Stimulated activated CD4-positive, alpha-beta T cell treated with anti-CD3 and anti-CD28 coated beads, Interleukin-4, amount 100 ng/mL, for 48 hours (primary cell): ENCODE measurements at places on chromosomes 5 and 9.
A peak's percentile ranks its signal among the peaks of the same experiment; 100 is the strongest.

- DNase-seq, result no peak
These were observed 663.6 kb upstream of the ZNF608 start for GRCh38 chr5:125409861-125410536.

DNA sequence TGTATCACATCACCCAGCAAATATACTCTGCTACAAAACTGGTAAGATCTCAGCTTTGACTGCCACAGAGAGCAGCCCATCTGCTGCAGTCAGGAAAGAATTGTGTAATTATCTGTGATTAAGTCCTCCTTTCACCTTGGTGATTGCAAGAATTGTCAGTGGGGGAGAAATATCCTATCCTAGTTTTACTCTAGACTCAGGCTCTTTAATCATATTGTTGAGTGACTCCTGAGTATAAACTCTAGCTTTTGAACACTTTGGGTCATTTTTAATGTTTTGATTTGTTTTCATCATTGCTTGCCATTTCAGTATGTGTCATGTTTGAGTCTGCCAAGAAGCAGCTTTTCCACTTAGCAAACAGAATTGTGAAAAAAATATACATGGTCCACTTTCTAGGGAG is 32.1 kb downstream of the VCAN start:
- DNase-seq, result no peak

GRCh38 chr5:147538236-147538635 is 28.4 kb upstream of the DPYSL3 start:
- no peak for DNase-seq

- DNase-seq, result no peak
These were observed 480.0 kb upstream of the IZUMO3 start for GRCh38 chr9:25025686-25026085.

- peak; percentile 51 for DNase-seq
These were observed 13.5 kb upstream of the NDFIP1 start for GRCh38 chr5:142095035-142095434.

- DNase-seq, result no peak
These were observed 65.2 kb upstream of the ASS1 start for GRCh38 chr9:130379649-130379970.

GRCh38 chr5:6759983-6760382 is 46.8 kb downstream of the TENT4A start:
- no peak for DNase-seq

GRCh38 chr9:35105126-35105525 is 2.2 kb upstream of the STOML2 start:
- no peak for DNase-seq

DNA sequence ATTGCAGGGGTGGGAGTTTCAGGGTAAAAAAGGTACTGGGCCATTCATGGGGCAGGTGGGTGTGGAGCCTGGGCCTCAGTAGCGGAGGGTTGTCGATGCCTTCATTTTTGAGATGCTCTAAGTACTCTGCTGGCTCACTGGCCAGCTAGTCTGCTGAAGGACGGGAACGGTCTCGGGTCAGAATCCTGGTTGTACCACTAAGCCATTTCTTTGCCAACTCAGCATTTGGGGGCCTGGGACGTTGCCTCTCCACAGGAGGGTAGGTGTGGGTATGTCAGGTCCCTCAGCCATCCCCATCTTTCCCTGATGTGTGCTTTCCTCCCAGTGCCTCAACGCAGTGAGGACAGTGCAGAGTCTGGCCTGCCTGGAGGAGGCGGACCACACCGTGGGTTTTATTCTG is 25.1 kb downstream of the SH3GLB2 start:
- DNase-seq, result no peak

- no peak for DNase-seq
These were observed 444.1 kb upstream of the TLE4 start for GRCh38 chr9:79127661-79128060.
